A673 (cell line): ENCODE measurements at places on chromosomes 2 and 18. TPM values are rescaled to one million over a fixed set of nuclear protein-coding genes. Genes with fewer than 3 reads are reported as not detected.

Gene RESP18
- total RNA-seq, result not detected in 2 replicates

Gene SCN1A
- 0.62 and 0.83 TPM in 2 replicates for total RNA-seq

Gene C2orf80
- total RNA-seq, result not detected in 2 replicates

Gene TMEM17
- total RNA-seq, result 1.5 and 1.9 TPM in 2 replicates

Gene KCNG2
- total RNA-seq, result not detected in 2 replicates

Gene GIGYF2
- 62.8 and 67.3 TPM in 2 replicates for total RNA-seq

Gene ST8SIA3
- not detected in 2 replicates for total RNA-seq

Gene LINC00305
- not detected in 2 replicates for total RNA-seq

Gene SCYGR4
- total RNA-seq, result not detected in 2 replicates

Gene RGPD3
- total RNA-seq, result 0.30 and 0.57 TPM in 2 replicates

Gene CAVIN2
- total RNA-seq, result 0.09 and 0.28 TPM in 2 replicates

Gene SKA1
- 37.3 and 41.8 TPM in 2 replicates for total RNA-seq

Gene FKBP1B
- 2.9 and 3.7 TPM in 2 replicates for total RNA-seq

Gene ZNF2
- total RNA-seq, result 4.6 and 5.6 TPM in 2 replicates

Gene DAW1
- total RNA-seq, result 1.2 and 2.4 TPM in 2 replicates

GRCh38 chr2:163417596-163418337 lies 318.0 kb downstream of the FIGN start:
- H3K4me1 ChIP-seq, result no peaks in the 10 kb centered on the region
- H3K4me3 ChIP-seq, result no peak overlapping the region
- no peak overlapping the region for H3K27ac ChIP-seq
- DNase-seq, result no peak

- DNase-seq, result no peak
- no peaks in the 10 kb centered on the region for H3K27me3 ChIP-seq
- H3K36me3 ChIP-seq, result no peaks in the 10 kb centered on the region
- no peak overlapping the region for H3K4me3 ChIP-seq
- no peak overlapping the region for H3K27ac ChIP-seq
Observed at GRCh38 chr2:15826273-15826717, 114.1 kb upstream of the MYCN start.

DNA sequence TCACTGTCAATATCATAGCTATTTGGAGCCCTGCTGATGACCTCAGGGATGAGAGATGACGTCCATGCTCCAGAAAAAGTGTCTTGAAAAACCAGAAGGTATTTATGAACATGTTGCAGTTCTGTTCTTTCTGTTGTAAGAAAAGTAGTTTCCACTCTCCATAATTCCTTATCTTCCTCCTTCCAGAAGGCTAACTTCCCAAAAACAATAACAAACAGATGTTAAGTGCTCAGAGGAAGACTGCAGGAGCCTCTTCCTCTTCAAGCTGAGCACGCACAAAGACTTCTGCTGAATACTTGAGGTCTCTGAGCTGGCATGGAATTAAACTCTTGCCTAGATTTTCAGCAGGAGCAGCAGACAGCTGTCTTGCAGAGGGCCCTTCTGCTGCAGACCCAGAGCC lies 434.5 kb upstream of the KLHL29 start:
- H3K4me1 ChIP-seq, result no peaks in the 10 kb centered on the region
- H3K36me3 ChIP-seq, result no peaks in the 10 kb centered on the region
- H3K27me3 ChIP-seq, result peaks cover 10% of the 10 kb centered on the region
- no peak for DNase-seq

DNA sequence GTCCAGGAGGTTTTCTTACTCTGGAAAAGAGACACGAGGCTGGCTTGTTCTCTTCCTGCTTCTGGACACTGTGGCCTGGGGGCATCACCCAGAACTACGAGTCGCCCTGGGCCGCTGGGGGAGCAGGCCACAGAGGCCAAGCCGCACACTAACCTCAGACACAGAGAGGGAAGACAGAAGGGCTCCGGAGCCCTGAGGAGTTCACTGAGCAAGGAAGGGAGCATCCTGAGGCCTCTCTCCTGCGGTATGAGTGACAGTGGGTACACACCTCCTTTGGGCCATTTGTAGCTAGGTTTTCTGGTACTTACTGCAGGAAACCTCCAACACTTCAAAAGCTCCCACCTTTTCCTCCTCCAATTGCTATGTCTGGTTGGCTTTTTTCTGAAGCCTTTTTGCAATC lies 494.1 kb downstream of the DLGAP1 start:
- no peaks in the 10 kb centered on the region for H3K27me3 ChIP-seq
- no peak overlapping the region for H3K27ac ChIP-seq
- no peaks in the 10 kb centered on the region for H3K36me3 ChIP-seq
- DNase-seq, result no peak

DNA sequence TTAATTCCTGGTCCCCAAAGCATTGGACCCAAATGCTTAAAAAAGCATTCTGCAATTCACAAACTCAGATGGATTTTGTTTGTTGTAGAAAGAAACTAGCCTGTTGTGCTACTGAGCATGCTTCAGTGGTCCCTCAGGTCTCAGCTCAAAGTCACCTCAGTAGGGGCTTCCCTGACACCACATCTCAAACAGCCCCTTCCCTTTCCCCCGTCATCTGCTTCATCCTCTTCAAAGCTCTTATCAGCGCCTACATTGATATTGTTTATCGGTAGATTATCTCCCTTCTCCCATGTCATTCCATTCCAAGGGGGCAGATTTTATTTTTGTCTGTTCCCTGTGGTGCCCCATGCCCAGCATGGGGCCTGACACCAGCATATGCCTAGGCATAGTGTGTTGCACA lies 172.9 kb downstream of the CELF4 start:
- H3K4me3 ChIP-seq, result no peak overlapping the region
- peaks cover 33% of the 10 kb centered on the region for H3K27me3 ChIP-seq
- H3K4me1 ChIP-seq, result peaks cover 5% of the 10 kb centered on the region
- no peaks in the 10 kb centered on the region for H3K36me3 ChIP-seq

DNA sequence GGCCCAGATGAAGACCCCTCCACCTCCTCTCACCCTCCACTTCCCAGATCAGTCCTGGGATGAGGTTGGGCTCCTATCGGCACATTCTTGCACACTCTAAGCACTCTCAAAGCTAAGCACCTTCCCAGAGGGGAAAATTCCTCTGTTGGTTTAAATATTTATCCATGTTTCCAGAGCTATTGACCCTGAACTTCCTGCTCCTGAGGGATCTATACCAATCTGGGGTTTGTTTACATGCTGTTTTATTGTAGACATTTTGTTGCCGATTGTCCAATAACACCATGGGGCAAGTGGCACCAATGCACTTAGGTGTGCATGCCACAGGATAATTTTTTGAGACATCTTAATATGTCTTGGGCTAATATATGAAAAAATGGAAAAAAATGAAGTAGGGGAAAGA lies 476.2 kb downstream of the SLC4A3 start:
- no peaks in the 10 kb centered on the region for H3K36me3 ChIP-seq
- H3K27ac ChIP-seq, result no peak overlapping the region
- H3K4me1 ChIP-seq, result peaks cover 19% of the 10 kb centered on the region
- DNase-seq, result no peak
- H3K4me3 ChIP-seq, result no peak overlapping the region
- no peaks in the 10 kb centered on the region for H3K27me3 ChIP-seq

DNA sequence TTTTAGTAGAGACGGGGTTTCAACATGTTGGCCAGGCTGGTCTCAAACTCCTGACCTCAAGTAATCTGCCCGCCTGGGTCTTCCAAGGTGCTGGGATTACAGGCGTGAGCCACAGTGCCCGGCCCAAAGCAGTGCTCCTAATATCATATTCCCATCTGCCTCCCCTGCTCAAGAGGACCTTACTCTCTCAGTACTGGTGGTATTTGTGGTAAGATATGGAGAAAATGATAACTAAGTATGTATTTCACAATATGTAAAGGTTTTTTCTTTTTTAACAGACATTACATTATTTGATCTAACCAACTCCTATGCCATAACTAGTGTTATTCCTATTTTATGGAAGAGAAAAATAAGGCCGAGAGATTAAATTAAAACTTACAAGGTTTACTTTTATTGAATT lies 201.0 kb downstream of the CAMKMT start:
- H3K36me3 ChIP-seq, result no peaks in the 10 kb centered on the region
- H3K4me3 ChIP-seq, result no peak overlapping the region
- DNase-seq, result no peak
- H3K4me1 ChIP-seq, result no peaks in the 10 kb centered on the region

DNA sequence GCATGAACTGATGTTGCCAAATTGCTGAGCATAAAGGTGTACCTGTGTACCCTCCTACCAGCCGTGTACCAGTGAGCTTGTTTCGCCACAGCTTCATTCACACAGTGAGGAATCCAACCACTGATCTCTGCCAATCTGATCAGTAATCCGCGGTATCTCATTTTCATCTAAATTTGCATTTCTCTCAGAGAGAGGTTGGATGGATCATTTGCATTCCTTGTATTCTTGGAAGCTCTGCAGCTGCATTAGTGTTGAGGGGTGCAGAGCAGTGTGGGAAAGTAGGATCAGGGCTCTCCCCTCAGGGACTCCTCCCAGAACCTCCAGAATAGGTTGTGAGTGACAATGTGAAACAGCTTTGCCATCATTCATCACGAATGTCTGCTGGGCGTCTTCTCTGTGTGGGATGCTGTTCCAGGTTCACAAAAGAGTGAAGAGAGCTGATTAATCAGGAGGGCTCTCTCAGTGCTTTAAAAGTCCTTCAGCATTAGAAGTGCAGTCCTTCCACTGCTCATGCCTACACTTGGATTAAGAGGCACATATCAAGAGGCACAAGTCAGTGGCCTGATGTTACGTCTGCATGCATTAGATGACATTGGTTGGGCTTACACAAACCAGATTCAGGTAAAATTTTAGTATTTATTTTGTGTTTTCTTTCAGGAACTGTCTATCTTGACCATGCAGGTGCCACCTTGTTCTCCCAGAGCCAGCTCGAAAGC lies 7.5 kb downstream of the MOCOS start:
- no peak for DNase-seq
- no peaks in the 10 kb centered on the region for H3K36me3 ChIP-seq
- no peaks in the 10 kb centered on the region for H3K4me1 ChIP-seq
- H3K27me3 ChIP-seq, result no peaks in the 10 kb centered on the region

DNA sequence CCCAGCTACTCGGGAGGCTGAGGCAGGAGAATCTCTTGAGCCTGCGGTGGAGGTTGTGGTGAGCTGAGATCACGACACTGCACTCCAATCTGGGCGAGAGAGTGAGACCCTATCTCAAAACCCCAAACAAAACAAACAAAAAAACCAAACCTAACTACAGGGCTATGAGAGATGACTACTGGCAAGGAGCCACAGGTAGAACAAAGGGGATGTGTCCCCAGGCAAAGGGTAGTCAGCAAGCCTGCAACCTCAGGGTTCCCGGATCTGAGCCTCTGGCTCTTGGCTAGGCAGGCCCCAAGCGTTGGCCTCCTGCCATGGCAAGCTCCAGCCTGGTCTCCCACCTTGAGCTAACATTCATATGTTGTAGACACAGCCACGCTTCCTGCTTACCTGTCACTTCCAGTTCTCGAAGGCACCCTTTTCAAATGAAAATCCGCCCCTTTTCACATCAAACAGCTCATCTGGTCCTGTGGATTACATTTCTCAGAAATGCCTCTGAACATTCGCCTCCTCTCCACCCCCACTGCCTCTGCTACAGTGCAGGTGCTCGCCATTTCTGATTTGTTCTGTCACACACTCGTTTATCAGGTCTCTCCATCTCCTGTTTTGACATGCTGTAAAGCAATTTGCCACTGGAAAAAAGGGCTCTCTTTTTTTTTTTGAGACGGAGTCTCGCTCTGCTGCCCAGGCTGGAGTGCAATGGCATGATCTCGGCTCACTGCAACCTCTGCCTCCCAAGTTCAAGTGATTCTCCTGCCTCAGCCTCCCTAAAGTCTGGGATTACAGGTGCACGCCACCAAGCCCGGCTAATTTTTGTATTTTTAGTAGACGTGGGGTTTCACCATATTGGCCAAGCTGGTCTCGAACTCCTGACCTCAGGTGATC lies 13.1 kb upstream of the ACTR3 start:
- peaks cover 27% of the 10 kb centered on the region for H3K4me1 ChIP-seq
- no peak overlapping the region for H3K27ac ChIP-seq
- H3K36me3 ChIP-seq, result no peaks in the 10 kb centered on the region
- no peak for DNase-seq

DNA sequence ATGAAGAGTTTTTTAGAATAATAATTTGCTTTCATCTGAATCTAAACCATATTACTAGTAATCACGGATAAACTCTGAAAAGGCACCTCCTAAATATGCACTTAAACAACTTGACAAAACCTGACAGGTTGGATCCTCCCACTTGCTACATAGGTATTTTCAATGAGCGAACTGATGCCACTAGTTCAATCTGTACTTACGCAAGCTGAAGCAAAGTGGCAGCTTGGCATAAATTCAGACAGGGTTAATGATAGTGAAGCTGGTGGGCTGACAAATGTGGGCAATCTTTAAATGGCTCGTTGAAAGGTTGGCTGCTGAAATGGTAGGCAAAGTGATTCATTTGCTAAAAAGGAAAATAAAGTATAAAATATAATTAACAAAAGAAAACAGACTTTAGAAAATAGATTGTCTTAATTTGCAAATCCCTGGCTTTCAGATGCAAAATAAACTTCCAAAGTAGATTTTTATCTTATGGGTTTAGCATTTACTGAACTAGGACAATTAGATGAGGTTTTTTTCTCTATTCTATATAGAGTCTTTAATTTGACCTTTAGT lies 1713.5 kb upstream of the SLC39A10 start:
- H3K36me3 ChIP-seq, result no peaks in the 10 kb centered on the region
- no peaks in the 10 kb centered on the region for H3K27me3 ChIP-seq
- no peak for DNase-seq
- no peak overlapping the region for H3K4me3 ChIP-seq
- H3K4me1 ChIP-seq, result no peaks in the 10 kb centered on the region
- no peak overlapping the region for H3K27ac ChIP-seq

DNA sequence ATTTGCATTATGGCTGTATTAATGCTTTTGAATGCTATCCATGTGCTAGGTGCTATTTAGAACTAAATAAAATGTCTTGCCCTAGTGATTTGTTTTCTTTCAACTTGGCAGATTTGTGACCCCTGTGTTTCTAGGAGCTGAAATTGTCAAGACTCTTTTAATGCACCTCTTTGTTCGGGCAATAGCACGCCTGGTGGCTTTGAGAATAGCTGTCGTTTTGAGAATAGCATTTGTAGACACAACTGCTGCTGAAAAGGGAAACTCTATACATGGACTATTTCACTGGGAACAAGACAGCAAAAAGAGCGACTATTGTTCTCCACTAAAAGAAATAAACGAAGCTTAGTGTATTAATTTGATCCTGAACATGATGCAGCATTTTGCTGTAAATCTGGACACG lies 352.1 kb upstream of the ZNF521 start:
- no peak overlapping the region for H3K27ac ChIP-seq
- DNase-seq, result no peak
- no peaks in the 10 kb centered on the region for H3K36me3 ChIP-seq
- H3K4me1 ChIP-seq, result no peaks in the 10 kb centered on the region
- no peak overlapping the region for H3K4me3 ChIP-seq

GRCh38 chr2:119756837-119757236 lies 2.9 kb upstream of the PTPN4 start:
- DNase-seq, result no peak
- H3K27ac ChIP-seq, result no peak overlapping the region
- H3K4me1 ChIP-seq, result no peaks in the 10 kb centered on the region
- no peak overlapping the region for H3K4me3 ChIP-seq

GRCh38 chr2:182224669-182225068 lies 202.2 kb downstream of the PDE1A start:
- H3K4me3 ChIP-seq, result no peak overlapping the region
- no peak for DNase-seq
- H3K36me3 ChIP-seq, result no peaks in the 10 kb centered on the region
- H3K27me3 ChIP-seq, result no peaks in the 10 kb centered on the region
- no peak overlapping the region for H3K27ac ChIP-seq

GRCh38 chr2:118853129-118853640 lies 5.7 kb upstream of the EN1 start:
- peaks cover 8% of the 10 kb centered on the region for H3K4me1 ChIP-seq
- no peak for DNase-seq
- no peak overlapping the region for H3K27ac ChIP-seq
- no peak overlapping the region for H3K4me3 ChIP-seq

- H3K4me1 ChIP-seq, result peaks cover 53% of the 10 kb centered on the region
- peaks cover 12% of the 10 kb centered on the region for H3K36me3 ChIP-seq
- H3K4me3 ChIP-seq, result peak overlapping the region; percentile 56
- H3K27ac ChIP-seq, result peak overlapping the region; percentile 71
- no peaks in the 10 kb centered on the region for H3K27me3 ChIP-seq
Observed at GRCh38 chr2:73985308-73986084, 786 bp downstream of the TET3 start.
